ENCODE measurements at places on chromosomes 2 and 18.

DNA sequence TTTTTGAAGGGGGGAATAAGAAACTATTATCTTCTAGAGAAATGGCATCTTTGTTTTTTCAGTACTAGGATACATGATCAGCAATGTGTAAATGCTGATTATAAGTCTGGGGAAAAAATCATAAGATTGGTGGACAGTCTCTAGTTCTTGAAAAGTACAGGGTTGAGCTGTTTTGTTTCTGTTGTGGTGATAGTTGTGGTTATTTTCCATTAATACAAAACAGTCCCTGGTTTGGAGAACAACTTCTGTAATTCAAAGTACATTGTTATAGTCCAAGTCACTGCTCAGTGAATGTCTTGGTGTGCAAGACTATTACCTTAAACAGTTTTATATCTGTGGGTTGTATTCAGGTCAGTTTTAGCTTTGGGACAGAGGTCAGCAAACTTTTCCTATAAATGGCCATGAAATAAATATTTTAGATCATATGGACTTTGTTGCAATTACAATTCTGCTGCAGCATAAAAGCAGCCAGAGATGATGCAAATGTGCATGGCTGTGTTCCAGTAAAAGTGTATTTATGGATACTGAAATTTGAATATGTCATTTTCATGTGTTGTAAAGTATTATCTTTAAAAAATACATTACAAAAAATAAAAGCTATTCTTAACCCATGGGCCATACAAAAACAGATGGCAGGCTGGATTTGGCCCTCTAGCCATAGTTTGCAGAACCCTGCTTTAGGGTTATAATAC, 111.0 kb downstream of the CERS6 start:
- no peak for DNase-seq

- DNase-seq: no peak
Observed at GRCh38 chr2:204687776-204688175, 142.5 kb downstream of the PARD3B start.

DNA sequence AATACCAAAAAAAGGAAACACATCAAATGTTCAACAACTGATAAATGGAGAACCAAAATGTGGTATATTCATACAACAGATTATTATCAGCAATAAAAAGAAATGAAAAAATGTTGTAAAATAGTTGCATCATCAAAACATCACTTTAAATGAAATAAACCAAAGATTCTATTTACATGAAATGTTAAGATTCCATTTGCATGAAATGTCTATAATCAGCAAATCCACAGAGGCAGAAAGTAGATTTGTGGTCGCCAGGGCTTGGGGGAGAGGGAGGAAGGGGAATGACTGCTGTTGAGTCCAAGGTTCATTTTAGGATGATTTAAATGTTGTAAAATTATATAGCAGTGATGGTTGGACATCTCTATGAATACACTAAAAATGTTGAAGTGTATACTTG, 181.9 kb downstream of the RTP5 start:
- DNase-seq: no peak

GRCh38 chr2:106270471-106270891, 76.4 kb upstream of the UXS1 start:
- no peak for DNase-seq

DNA sequence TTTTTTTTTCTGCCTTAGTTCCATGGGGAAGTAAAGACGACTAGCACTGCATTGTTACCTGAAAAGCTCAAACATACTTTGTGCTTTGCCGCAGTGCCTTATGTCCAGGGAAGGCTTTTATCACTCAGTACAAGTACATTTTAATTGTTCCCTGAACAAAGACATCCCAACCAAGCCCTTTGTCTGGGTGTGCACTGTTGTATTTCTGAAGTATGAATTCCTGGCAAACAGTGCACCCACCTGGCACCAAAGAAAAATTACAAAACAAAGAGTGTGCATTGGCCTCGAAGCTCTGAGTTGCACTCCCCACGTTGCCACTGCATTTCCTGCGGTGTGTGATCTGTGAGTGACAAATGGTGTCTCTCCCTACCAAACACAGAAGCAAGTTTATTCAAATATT, 858.5 kb upstream of the PIK3C3 start:
- no peak for DNase-seq

- DNase-seq: no peak
Observed at GRCh38 chr2:67790622-67791021, 272.2 kb downstream of the C1D start.

GRCh38 chr2:173191601-173192000, 116.0 kb downstream of the MAP3K20 start:
- DNase-seq: no peak
